ENCODE measurements at places on chromosomes 16 and 17. TPM values are rescaled to one million over a fixed set of nuclear protein-coding genes. Genes with fewer than 3 reads are reported as not detected.

GRCh38 chr16:86458149-86458777 lies 52.1 kb upstream of the FOXF1 start:
- H3K27ac ChIP-seq: no peak overlapping the region
- no peaks in the 10 kb centered on the region for H3K36me3 ChIP-seq
- no peak for DNase-seq
- no peaks in the 10 kb centered on the region for H3K4me1 ChIP-seq

GRCh38 chr17:28124962-28125361 lies 82.5 kb downstream of the NLK start:
- peak overlapping the region; percentile 22 for H3K27ac ChIP-seq
- H3K36me3 ChIP-seq: no peaks in the 10 kb centered on the region
- no peaks in the 10 kb centered on the region for H3K27me3 ChIP-seq
- peaks cover 37% of the 10 kb centered on the region for H3K4me1 ChIP-seq
- no peak for DNase-seq
- no peak overlapping the region for H3K4me3 ChIP-seq

GRCh38 chr16:74169687-74170376 lies 126.8 kb upstream of the PSMD7 start:
- no peak overlapping the region for H3K27ac ChIP-seq
- no peaks in the 10 kb centered on the region for H3K4me1 ChIP-seq
- H3K36me3 ChIP-seq: no peaks in the 10 kb centered on the region
- DNase-seq: no peak
- no peaks in the 10 kb centered on the region for H3K27me3 ChIP-seq

- no peak for DNase-seq
- no peak overlapping the region for H3K27ac ChIP-seq
- peaks cover 68% of the 10 kb centered on the region for H3K4me1 ChIP-seq
Measured at GRCh38 chr17:38751144-38751807, 1.3 kb upstream of the PSMB3 start.

Gene ABCA9
- total RNA-seq: 30.7 TPM

Gene AMZ2
- total RNA-seq: 23.3 TPM

Gene SECTM1
- 6.3 TPM for total RNA-seq

Gene EVPL
- 13.0 TPM for total RNA-seq

Gene TRIM47
- 41.8 TPM for total RNA-seq

All from body of pancreas (tissue), 4 donors.